Stimulated activated CD8-positive, alpha-beta memory T cell treated with anti-CD3 and anti-CD28 coated beads, Interleukin-15, amount 100 ng/mL, for 4 hours (primary cell): ENCODE measurements at places on chromosomes 6 and 20.

GRCh38 chr6:36229223-36229622 is 32.7 kb downstream of the BRPF3 start:
- DNase-seq: no peak

GRCh38 chr6:137928286-137928685 is 61.2 kb downstream of the TNFAIP3 start:
- no peak for DNase-seq

DNA sequence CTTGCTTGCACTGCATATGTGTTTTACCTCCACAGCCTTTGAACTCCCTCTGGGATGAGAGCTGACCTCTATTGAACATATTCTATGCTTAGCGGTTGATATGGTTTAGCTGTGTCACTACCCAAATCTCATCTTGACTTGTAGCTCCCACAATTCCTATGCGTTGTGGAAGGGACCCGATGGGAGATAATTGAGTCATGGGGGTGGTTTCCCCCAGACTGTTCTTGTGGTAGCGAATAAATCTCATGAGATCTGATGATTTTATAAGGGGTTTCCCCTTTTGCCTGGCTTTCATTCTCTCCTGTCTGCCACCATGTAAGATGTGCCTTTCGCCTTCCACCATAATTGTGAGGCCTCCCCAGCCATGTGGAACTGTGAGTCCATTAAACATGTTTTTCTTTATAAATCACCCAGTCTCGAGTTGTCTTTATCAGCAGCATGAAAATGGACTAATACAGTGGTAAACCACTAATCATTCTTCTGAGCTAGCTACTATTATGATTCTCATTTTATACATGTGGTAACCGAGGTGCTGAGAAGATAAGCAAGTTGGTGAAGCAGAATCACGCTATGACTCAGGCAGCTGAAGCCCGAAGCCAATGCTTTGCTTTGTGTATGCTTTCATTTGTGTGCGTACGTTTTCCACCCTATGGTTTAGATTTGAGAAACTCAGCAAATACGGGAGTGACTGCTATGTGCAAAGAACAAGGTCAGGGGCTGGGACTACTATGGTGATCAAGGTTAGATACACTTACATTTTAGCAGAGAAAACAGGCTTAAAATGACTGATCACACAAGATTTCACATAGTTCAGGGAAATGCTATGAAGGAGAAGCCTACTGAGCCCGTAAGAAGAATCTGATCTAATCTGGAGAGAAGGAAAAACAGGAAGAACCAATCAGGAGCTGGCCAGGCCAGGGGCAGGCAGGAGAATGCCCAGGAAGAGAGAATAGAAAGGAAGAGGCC is 363.5 kb downstream of the ESR1 start:
- DNase-seq: peak; percentile 38

- DNase-seq: no peak
Measured at GRCh38 chr6:75201901-75202672, 3.8 kb downstream of the COL12A1 start.

DNA sequence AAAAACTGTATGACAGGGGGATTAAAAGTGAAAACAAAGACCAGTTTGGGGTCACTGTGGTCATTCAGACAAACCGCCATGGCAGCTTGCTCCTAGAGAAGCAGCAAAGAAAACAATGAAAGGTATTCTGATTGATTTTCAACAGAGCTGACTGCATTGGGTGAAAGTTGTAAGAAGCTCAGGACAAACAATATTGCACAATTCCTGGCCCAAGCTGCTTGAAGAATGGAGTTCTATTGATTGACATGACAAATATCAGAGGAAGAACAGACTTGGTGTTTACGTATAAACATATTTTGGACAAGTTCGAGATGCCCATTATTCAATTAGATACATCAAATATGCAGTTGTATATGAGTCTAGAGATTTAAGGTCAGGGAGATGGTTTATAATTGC is 62.0 kb downstream of the TRIM38 start:
- no peak for DNase-seq

DNA sequence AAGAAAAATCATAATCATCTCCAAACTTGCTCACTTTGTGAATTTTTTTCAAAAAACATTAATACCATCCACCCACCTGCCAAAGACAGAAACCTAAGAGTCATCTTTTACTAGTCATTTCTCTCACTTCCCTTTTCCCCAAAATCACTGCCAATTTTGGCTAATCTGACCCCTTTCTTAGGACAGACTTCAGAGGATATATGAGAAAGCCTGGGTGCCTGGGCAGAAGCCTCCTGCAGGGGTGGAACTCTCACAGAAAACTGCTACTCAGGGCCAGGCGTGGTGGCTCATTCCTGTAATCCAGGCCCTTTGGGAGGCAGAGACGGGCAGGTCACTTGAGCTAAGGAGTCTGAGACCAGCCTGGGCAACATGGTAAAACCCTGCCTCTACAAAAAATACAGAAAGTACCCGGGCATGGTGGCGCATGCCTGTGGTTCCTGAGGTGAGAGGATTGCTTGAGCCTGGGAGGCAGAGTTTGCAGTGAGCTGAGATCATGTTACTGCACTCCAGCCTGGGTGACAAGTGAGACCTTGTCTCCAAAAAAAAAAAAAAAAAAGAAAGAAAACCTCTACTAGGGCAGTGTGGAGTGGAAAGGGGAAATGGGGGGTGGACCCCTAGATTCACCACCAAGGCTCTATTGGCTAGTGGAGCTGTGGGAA is 3.8 kb downstream of the DEK start:
- DNase-seq: no peak

DNA sequence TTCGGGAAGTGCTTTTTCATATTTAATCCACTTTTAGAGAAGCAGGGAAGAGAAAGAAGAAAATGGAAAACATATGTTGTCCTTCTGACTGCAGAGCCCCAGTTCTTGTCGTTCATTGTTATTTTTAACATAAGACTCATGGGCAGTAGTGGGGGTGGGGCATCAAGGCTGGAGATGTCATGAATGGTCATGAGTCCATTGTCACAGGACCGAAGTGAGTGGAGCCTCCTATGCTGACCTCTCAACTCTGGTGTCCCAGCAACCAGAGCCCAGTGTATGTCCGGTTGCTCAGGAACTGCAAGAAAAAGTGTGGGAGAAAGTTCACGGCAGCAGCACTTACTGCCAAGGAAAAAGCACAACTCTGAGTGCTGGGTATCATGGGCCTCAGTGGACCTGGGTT is 108.6 kb downstream of the BANF2 start:
- no peak for DNase-seq

GRCh38 chr6:133568970-133569889 is 319.7 kb upstream of the TCF21 start:
- no peak for DNase-seq

DNA sequence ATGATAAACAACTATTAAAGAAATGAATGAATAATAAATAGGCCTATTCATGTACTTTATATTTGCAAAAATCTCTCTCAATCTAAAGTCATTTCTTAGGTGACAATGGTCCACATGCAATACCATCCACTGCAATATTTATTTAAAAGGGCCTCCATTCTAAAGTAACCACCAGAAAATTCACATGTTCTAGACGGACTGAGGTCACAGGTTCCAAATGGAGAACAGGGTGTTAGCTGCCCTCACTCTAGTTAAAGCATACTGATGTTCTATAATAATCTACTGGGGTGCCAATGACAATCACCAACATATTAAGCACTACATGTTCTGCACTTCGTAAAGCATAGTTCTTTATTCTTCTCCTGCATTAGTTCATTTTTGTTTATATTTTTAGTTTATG is 1.2 kb downstream of the HBS1L start:
- DNase-seq: no peak

DNA sequence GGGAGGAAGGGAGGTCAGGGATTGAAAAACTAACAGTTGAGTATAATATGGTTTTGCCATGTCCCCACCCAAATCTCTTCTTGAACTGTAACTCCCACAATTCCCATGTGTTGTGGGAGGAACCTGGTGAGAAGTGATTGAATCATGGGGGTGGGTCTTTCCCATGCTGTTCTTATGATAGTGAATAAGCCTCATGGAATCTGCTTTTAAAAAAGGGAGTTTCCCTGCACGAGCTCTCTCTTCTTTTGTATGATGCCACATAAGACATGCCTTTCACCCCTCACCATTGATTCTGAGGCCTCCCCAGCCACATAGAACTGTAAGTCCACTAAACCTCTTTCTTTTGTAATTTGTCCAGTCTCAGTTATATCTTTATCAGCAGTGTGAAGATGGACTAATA is 833.4 kb upstream of the MAP3K7 start:
- DNase-seq: no peak

DNA sequence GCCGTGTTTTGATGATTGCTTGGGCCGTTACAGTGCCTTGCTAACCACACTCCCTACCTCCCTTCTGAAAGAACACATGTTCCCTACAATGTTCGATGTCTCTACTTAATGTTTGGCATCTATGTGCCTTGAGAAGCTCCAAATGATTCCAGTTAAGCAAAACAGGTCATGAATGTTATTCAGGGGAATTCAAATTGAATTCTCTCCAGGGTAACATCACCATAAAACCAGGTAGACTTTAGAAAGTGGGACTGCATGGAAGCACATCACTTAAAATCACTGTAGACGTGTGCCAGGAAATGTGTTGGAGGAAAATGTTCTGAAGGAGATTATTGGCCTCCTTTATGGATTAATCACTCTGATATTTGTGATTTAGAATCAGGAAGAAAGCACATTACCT is 128.1 kb downstream of the ADAT2 start:
- DNase-seq: no peak

DNA sequence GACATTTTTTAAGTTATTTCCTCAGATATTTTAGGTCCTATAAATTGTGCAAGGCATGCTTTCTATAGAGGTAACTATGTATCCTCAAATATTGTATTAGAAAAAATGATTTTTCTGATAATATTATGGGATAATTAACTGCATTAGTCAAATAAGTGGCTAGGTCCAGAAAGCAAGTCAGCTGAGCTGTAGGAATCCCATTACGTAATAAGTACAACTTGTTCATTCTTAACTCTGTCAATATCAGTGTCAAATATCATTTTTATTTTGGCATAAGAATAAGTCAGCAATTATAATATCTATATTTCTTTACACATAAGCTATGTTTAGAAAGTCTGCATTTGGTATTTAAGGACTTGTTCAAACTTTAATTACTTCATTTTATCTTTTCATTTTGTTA is 830.9 kb upstream of the GJE1 start:
- no peak for DNase-seq

GRCh38 chr6:152453421-152453820 is 183.7 kb downstream of the SYNE1 start:
- no peak for DNase-seq

- no peak for DNase-seq
Measured at GRCh38 chr6:138568997-138569396, 69.7 kb upstream of the NHSL1 start.

GRCh38 chr20:36082315-36082915 is 72.1 kb upstream of the EPB41L1 start:
- no peak for DNase-seq

GRCh38 chr6:128246472-128247260 is 273.7 kb downstream of the PTPRK start:
- no peak for DNase-seq

GRCh38 chr6:2796861-2797260 is 31.7 kb downstream of the WRNIP1 start:
- no peak for DNase-seq

GRCh38 chr6:132887204-132887603 is 72.8 kb downstream of the RPS12 start:
- DNase-seq: no peak

GRCh38 chr20:53748821-53749421 is 155.3 kb upstream of the ZNF217 start:
- DNase-seq: no peak

DNA sequence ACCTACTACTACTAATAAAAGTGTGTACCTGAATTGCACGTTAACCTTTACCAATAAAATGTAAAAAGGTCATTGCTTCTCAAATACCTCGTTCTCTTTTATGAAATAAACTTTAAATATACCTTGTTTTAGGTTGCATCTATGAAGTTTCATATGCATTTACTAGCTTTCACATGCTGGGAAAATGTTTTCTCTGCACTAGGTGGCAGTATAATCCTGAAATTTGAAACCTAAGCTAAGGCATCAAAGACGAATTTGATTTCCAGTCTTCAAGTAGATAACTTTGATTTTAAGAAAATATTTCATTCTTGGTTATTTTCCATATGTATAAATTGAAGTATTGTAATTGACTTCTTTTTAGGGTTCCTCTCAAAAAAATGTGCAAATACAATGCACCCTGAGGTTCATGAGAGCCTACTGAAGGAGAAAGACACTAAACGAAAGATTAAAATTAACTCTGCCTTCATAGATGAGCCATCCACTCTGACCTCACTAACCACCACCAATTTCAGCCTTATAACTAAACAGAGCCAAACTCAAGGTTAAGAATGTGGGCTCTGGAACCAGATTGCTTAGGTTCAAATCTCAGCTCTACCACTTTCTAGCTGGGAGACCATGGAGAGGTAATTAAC is 7.3 kb upstream of the COL9A1 start:
- no peak for DNase-seq

- no peak for DNase-seq
Measured at GRCh38 chr6:113425977-113426660, 431.0 kb upstream of the MARCKS start.

DNA sequence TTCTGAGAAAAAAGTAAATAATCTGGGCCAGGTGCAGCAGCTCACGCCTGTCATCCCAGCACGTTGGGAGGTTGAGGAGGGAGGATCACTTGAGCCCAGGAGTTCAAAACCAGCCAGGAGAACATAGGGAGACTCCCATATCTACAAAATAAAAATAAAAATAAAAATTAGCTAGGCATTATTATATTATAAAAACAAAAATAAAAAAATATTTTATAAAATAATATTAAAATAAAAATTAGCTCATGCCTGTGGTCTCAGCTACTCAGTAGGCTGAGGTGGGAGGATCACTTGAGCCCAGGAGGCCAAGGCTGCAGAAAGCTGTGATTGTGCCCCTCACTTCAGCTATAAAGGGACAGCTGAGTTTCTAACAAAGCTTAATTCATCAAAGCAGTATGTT is 362.9 kb downstream of the SMOC2 start:
- DNase-seq: no peak

DNA sequence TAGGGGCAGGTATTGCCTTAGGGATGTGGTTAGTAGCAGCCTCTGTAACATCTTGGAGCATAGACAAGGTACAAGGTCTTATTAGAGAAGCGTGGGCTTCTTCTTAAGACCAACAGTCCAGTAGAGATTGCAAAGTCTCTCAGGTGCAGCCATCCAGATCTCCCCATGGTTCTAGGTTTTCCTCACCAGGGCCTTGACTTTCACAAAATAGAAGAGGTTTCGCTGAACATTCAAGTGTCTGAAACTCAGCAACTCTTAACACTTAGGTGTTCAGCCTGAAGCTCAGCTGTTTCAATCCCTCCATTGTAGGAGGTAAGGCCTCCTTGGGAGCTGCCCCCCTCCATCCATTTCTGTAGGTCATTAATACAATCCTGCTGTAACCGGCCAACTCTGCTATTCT is 44.4 kb downstream of the GOPC start:
- no peak for DNase-seq

GRCh38 chr6:161292145-161292544 is 18.3 kb upstream of the AGPAT4 start:
- no peak for DNase-seq

GRCh38 chr6:6790891-6791290 is 202.4 kb downstream of the LY86 start:
- DNase-seq: no peak
